IMR-90 (cell line): ENCODE measurements at places on chromosomes 7 and 10. TPM values are rescaled to one million over a fixed set of nuclear protein-coding genes. Genes with fewer than 3 reads are reported as not detected.

DNA sequence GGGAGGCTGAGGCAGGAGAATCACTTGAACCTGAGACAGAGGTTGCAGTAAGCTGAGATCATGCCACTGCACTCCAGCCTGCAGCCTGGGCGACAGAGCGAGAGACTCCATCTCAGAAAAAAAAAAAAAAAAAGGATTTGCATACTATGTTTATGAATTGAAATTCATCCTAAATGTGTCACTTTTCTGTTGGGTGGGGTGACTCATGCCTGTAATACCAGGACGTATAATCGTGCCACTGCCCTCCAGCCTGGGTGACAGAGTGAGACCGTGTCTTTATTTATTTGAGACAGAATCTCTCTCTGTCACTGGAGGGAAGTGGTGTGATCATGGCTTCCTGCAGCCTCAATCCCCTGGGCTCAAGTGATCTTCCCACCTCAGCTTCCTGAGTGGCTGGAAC lies 5.8 kb downstream of the ZNF212 start:
- DNase-seq: peak; percentile 62

DNA sequence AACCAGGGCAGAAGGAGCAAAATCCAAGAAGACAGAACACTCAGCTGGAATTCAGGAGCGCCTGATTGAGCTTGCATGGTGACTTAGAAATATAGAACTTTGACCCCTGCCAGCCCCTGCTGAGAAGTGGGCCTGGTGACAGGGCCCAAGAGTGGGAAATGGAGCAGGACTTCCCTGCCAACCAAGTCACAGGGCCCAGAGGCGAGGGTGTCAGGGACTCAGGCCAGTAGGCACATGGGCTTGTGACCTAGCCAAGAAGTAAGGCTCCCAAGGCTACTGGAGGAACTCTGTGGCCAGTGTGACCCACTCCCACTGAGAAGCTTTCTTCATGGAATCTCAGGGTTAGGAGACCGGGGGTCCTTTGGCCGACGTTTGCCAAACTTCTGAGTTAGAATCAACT lies 31.9 kb downstream of the LRRC20 start:
- DNase-seq: no peak

GRCh38 chr7:86600506-86601290 lies 43.0 kb upstream of the GRM3 start:
- no peak for DNase-seq

- peak; percentile 87 for DNase-seq
Measured at GRCh38 chr10:90920986-90921666, at the start of gene ANKRD1. Gene ANKRD1 (minus strand): TSS chr10:90921087. CDS start chr10:90921027, 60 bp downstream.

- DNase-seq: no peak
Measured at GRCh38 chr10:49661140-49661856, 18.2 kb upstream of the C10orf53 start.

DNA sequence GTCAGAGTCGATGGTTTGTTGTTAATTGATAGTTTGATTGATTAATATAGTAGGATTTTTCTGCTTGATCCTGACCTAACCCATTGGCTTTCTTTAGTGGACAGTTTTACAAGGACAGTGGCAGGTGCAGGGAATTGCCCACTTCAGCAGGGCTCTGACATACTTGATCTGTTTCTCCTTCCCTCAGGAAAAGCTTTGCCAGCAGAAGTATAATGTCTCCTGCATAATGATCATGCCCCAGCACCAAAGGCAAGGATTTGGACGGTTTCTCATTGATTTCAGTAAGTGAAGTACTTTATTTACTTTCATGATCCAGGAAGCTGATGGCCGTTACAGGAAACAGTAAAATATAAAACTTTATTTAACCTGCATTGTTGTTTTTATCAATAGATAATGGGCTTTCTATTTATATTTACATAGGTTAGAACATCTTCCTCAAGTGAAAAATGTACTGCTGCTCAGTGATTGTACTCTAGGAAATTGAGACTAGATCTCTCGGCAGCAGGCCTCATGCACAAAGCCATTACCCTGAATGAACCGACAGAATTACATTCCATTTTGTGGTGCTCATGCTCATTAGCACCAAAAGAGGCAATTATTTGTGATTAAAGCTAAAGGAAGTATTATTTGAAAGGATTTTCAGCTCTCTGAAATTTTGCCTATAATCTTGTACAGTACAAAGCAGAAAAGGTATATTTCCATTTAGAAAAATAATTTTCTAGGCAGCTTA lies 122.5 kb upstream of the SAMD8 start:
- DNase-seq: no peak

DNA sequence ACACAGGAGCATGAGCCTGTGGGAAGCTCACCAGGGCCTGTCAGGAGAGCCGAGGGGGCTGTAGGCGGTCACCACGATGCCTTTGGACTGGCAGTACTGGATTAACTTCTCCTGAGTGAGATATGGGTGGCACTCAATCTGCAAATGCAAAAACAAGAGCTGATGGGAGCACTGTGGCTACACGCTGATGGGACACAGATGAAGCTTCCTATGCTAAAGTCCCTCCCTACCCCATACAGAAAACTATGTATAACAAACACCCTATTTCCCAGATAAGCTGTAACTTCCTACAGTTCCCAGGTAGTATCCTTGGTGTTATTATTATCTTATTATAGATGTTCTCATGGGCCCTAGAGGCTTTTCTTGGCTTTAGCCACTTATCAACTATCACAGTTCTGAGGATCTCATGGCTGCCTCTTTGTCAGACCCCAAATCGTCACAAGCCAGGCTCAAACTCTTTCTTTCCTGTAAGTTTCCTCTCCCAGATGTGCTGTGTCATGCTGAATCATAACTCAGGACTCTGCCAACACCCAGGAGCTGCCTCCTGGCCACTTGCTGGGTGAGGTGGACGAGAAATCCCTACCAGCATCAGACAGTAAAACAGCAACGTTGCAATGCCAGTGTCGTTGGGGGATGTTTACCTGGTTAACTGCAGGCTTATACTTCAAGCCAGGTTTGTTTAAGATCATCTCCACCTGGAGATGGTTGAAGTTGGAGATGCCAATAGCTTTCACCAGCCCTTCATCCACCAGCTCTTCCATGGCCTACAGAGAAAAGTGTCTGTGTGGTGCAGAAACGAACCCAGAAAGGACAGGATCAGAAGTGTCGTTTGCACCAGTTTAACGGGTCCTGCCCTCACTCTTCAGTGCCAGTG lies 10.3 kb downstream of the AKR1B1 start:
- peak; percentile 96 for DNase-seq

DNA sequence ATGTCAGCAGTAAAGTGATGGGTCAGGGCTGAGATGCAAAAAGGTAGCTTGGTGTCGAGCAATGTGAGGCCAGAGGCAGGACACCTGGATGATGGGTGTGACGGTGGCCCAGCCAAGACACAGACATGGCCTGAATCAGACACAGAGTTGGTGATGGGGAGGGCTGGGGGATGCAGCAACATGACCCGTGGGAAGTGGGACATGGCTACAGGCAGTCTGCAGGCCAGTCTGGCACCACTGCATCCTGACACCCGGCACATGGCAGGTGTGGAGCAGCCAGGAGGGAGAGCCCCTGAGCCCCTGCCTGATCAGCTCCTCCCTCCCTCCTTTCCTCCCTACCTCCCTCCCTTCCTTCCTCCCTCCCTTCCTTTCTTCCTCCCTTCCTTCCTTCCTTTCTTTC lies 114.8 kb upstream of the WDR11 start:
- DNase-seq: no peak

AGK gene
- 35.5 and 36.1 TPM in 2 replicates for polyA plus RNA-seq

NPTX2 gene
- polyA plus RNA-seq: 0.03 and 0.07 TPM in 2 replicates

C7orf33 gene
- polyA plus RNA-seq: not detected in 2 replicates

VWA2 gene
- not detected in 2 replicates for polyA plus RNA-seq

SPDYE1 gene
- not detected in 2 replicates for polyA plus RNA-seq
